ENCODE measurements at places on chromosomes 1 and 21. TPM values are rescaled to one million over a fixed set of nuclear protein-coding genes. Genes with fewer than 3 reads are reported as not detected.

DNA sequence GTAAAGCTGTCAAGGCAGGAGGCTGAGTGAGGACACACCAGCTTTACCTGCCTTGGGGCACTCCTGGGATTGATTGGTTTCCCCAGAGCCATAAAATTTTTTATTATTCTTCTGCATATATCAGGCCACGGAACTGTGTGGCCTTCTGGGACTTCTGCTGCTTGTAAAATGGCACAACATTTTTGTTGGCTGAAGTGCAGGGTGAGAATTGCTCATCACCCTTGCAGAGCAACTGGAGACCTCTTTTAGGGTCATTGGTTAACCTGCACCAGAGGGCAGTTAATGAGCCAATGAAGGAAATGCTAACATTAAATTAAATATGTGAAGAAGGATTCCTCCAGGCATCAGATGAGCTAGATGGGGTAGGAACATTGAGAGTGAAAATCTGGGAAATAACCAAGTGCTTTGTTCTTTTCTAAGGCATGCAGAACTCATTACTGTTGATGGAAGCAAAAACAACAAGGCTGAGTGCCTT is 87.7 kb downstream of the LTN1 start:
- no peak for DNase-seq

DNA sequence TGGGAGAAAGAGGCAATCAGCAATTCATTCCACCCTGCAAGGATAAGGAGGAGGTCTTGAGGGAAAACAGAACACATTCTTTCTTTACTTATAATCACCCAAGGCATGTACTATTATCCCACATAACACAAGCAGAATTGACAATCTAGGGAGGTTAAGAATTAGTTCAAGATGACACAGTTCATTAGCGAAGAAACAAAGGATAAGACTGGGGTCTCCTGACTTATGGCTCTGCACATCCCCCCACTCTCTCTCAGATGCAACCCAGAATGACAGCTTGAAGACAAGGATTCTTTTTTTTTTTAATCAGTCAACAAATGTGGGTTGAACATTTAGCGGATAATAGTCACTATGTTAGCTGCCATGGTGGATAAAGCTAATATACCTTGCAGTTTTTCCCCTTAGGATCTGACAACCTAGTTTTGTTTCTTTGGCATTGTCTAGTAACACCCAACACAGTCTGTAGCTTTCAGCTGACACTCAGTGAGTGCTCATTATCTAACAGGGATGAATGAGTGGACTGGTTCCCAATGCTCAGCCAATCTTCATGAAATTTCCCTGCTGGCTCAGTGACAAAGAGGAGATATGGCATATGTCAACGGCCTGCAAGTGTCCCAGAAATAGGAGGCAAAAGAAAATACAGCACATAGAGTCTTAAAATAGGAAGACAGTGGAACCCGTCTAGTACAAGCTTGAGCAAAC is 35.1 kb downstream of the RXRG start:
- no peak for DNase-seq

- DNase-seq = no peak
These were observed 23.2 kb upstream of the TMEM222 start for GRCh38 chr1:27298632-27299384.

Gene FCGR3B
- not detected for polyA plus RNA-seq

Gene WNT9A
- polyA plus RNA-seq = not detected

Gene SLAMF1
- polyA plus RNA-seq = 18.9 TPM
